ENCODE measurements at places on chromosomes 7 and 10. TPM values are rescaled to one million over a fixed set of nuclear protein-coding genes. Genes with fewer than 3 reads are reported as not detected.

- DNase-seq, result no peak
Measured at GRCh38 chr10:112340601-112341000, 33.3 kb upstream of the ACSL5 start.

DNA sequence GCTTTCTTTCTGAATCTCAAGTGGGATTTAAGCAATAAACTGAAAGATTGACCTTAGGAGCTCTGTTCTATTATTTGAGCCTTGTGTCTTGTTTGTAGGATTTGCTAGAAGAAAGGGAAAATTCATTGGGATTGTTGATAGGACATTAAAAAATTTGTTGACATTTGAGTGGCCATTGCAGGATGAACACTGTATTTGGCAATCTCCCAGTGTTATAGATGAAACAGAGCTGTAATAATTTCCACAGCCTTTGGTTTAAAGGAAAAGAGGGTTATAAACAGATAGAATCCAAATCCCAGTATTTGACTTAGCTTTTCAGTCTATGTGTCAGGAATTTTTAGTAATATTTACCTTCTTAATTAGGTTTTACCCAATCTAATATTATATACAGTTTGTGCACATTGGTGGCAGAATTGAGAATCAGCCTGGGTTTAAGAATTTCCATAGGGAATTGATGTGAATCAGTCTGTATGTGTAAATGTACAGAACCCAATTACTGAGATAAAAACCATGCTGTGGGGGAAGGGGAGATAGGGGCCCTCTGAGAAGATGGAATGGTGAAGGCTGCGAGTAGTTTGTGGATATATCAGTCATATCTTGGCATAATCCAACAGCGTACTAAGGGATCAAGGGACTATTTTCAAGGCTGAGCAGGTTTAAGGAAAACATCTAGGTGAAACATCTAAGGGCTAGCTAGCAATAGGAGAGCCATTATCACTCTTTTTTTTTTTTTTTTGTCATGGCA is 6.5 kb downstream of the SGPL1 start:
- no peak for DNase-seq

DNA sequence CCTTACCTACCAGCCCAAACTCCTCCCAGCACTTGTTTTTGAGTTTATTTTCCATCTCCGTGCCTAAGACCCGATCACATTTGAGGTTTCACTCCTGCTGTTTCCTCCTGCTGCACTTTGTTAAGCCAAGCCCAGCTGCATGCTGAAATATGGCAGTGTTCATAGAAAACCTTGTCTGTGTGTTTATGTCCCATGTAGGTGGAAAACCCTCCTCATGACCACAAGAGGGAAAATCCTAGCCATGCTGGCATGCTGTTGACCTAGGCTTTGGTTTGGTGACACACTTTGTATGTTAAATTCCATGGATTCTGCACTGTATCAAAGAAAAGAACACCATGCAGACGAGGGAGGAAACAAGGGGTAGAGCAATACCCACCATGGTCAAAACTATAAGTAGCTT is 154.4 kb downstream of the CUBN start:
- DNase-seq, result no peak

- no peak for DNase-seq
Measured at GRCh38 chr10:47230482-47230881, 69.5 kb upstream of the GDF10 start.

The SPDYE9 gene
- not detected for total RNA-seq

The TMEM229A gene
- total RNA-seq, result 0.27 TPM

DNA sequence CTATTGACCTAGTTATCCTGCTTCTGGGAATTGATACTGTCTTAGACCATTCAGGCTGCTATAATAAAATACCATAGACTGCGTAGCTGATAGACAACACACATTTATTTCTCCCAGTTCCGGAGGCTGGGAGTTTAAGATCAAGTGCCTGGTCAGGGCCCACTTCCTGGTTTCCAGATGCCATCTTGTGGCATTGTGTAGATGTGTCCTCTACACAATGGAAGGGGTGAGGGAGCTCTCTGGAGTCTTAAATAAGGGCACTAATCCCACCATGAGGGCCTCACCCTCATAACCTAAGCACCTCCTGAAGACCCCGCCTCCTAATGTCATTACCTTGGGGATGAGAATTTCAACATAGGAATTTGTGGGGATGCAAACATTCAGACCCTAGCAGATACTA is 62.4 kb downstream of the SLC35B4 start:
- DNase-seq, result no peak

All from WTC11 (cell line).